ENCODE measurements at places on chromosomes 5 and 9. TPM values are rescaled to one million over a fixed set of nuclear protein-coding genes. Genes with fewer than 3 reads are reported as not detected.

The NR6A1 gene
- 0.03 TPM for polyA plus RNA-seq

The LMAN2 gene
- polyA plus RNA-seq, result 171 TPM

The TAF11L12 gene
- polyA plus RNA-seq, result not detected

The CDC25C gene
- polyA plus RNA-seq, result not detected

The GPR150 gene
- 0.66 TPM for polyA plus RNA-seq

The PRUNE2 gene
- not detected for polyA plus RNA-seq

The SPINK4 gene
- polyA plus RNA-seq, result not detected

The SHOC1 gene
- not detected for polyA plus RNA-seq

The PCA3 gene
- polyA plus RNA-seq, result not detected

The GOLGA1 gene
- polyA plus RNA-seq, result 10.3 TPM

The CCDC127 gene
- 5.1 TPM for polyA plus RNA-seq

The KIF27 gene
- polyA plus RNA-seq, result 1.4 TPM

All from IgD-negative memory B cell (primary cell).